Effector memory CD4-positive, alpha-beta T cell (primary cell): ENCODE measurements at places on chromosomes 5 and 9.

- DNase-seq: no peak
Measured at GRCh38 chr5:169173372-169173771, 127.6 kb downstream of the SLIT3 start.

DNA sequence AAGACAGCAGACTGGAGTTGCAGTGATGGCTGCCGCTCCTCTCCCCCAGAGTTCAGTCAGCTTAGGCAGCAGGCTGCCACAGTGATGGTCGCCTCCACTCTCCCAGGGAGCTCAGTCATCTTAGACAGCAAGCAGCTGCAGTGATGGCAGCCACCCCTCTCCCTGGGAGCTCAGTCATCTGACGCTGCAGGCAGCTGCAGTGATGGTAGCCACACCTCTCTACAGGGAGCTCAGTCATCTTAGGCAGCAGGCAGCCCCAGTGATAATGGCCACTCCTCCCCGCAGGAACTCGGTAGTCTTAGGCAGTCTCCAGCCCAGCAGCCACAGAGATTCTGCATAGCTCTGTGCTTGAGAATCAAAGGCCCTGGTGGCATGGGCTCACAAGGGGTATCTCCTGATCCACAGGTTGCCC is 582.7 kb downstream of the DTWD2 start:
- DNase-seq: no peak

DNA sequence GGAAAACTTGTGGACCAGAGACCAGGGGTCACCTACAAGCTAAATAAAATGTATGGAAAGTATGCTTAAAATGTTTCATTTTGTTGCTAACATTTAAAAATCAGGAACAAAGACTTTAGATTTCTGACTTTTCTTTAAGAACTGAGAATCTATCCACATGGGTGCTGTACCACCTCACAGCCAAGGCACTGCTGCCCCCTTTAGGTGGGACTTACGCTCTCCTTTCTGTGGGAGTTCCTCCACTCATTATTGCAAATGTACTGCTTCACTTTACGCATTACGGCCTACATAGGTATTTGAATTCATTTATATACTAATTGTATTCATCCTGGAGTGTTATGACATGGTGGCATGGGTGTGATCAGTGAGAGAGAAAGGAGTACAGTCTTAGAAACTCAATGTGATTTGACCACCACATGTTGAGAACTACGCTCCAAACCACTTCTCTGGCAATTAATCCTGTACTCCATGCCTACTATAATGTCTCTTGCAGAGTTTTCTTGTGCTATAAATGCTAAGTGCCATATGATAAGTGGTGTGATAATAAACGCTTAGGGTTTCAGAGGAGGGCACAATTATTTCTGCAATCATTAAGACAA is 24.7 kb upstream of the CETN3 start:
- DNase-seq: no peak

DNA sequence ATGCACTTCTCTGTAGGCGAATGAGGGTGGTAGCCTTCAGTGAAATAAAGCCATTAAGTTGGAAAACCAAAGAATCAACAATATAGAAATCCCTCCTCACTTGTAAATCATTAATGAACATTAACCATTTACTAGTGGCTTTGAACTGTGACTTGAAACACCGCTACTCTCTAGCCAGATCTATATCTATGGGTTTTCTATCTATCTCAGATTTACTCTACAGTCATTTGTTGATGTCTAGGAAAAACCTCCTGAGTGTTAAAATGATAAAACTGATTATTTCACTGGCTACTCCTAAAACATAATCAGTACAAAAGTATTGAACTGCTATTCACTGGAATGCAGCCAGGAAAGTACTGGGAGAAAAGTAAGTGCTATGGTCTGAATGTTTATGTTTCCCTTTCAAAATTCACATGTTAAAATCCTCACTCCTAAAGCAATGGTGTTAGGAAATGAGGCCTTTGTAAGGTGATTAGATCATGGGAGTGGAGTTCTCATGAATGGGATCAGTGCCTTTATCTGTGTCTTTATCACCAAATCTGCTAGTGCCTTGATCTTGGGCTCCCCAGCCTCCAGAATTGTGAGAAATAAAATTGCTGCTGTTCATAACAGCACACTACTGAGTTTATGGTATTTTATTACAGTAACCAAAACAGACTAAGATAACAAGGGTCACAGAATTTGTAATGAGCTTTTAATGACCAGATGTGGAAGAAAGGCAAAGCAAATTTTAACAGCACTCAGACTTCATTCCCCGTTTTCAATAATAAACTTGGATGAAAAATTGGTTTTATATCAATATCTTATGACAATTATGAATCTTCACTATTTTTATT is 8.6 kb upstream of the OXCT1 start:
- DNase-seq: no peak

DNA sequence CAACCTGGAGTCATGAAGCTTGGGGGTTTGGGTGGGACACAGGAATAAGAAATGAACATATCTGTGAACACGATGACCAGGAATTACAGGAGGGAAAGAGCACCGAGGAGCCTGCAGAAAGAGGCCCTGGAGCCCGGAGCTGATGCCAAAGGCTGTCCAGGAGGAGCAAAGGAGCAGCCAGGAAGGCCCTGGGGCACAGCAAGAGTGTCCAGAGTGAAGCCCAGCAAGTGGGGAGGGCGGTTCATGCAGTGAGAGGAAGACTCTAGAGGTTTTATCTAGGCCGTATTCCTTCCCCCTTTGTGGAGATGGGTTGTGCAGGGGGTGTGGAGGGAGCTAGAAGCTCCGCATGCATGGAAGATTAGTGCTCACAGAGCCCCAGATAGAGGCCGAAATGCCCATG is 318.4 kb downstream of the GADD45G start:
- DNase-seq: no peak

- DNase-seq: no peak
Measured at GRCh38 chr5:168714046-168714445, 134.9 kb upstream of the PANK3 start.

DNA sequence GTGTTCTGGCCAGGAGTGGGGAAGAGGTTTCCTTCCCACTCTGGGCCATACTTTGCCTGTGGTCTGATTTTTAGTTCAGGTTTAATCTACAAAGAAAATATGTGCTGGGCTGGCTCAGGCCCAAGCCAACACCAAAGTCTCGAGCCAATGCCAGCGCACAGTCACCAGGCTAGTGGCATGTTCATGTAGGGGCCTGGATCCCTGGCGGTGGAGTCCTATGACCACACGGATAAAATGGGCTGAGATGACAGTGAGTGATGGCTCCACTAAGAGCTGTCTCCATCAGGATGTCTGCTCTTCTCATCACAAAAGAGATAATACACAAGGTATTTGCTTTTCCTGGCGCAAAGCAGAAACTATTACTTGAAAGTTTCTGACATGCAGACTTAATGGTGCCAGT is 92.9 kb upstream of the PTPN3 start:
- DNase-seq: no peak

DNA sequence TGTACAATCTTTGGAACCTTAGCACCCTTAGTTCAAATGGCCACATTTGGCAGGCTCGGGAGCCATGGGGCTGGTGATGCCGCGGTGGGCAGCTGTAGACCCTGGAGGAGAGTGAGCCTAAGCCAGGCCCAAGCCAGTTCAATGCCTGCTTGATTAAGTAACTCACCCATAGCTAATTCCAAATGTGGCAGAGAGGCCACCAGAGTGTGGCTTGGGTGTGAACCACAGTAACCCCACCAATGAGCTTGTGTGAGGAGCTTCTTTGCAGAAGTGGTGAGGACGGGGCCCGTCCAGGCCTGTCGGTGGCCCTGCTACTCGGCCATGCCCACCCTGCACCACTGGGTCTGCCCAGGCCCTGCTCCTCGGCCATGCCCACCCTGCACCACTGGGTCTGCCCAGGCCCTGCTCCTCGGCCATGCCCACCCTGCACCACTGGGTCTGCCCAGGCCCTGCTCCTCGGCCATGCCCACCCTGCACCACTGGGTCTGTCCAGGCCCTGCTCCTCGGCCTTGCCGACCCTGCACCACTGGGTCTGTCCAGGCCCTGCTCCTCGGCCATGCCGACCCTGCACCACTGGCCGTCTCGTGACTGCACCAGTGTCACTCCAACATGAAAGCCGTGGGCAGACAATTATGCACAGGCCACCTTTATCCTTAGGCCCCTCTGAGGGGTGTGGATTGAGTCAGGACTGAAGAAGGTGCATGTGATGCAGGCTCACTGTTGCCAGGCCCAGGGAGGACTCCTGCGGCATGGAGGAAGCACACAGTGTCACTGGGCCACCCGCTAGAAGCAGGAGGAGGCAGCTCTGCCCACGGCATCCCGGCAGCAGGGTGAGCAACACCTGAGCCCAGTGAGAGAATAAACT is 75.4 kb downstream of the MRPL36 start:
- DNase-seq: no peak

DNA sequence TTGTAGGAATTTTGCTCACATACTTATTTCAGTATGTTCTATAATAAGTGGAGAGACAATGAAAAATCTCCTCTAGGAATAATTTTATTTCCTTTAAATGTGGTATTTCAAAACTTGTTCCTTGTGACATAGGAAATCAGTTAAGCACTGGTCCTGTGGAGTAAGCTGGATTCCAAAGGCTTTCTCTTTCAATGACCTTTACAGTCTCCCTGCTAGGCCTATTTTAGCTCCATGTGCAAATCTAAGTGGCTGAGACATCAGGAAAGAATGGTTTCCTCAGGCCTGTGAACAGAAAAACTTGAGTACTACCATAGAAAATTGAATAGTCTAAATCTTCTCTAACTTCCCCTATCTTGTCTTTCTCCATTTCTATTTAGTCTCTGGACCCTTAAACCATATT is 514.2 kb upstream of the TLE4 start:
- DNase-seq: no peak

DNA sequence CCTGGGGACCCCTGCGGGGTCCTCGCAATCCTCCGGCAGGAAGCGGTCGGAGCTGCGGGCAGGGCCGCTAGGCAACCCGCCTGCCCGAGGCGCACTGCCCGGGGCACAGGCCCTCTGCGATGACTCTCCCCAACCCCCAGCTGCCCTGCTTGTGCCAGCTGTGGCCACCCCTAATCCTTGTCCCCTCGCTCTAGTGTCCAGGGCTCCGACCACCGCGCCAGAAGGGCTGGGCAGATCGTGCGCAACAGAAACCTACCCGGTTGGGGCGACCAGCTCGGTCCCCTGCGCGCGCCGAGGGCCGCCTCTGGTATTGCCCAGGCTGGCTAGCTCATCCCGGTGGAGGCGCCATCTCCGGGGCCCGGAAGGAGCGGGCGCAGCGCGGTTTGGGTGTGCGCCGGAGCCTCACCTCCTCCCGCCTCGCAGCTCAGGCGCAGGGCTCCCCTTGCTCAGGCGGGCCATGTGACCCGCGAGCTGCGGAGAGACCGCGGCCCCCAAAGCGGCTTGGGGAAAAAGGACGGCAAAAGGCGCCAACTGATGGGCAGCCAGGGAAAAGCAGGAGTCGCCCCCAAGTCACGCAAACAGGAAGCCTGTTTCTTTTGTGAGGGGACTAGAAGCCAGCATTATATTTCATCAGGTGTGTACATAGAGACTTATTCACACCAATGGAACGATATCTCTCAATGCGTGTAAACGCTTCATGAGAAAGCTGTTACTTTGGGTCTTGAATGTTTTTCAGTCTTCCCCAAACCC is 46.8 kb upstream of the RNF20 start:
- no peak for DNase-seq
